ENCODE measurements at places on chromosomes 12 and 14.

DNA sequence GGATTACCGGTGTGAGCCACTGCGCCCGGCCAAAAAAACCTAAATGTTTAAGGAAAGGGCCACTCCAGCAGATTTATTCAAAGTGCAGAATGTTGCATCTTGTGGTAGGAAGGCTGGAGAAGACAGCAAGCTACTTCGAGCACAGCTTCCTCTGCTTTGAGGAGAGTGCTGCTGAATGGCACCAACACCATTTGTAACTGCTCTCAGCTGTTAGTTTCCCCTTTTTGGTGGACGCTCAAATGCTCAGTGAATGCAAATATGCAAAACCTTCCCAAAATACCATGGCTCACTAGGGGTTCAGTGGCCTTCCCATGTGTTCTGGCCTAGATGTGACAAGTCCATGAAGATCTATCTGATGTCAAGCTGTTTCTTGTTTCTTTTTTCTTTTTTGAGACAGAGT is 2.9 kb upstream of the TDRD9 start:
- no peak for DNase-seq

DNA sequence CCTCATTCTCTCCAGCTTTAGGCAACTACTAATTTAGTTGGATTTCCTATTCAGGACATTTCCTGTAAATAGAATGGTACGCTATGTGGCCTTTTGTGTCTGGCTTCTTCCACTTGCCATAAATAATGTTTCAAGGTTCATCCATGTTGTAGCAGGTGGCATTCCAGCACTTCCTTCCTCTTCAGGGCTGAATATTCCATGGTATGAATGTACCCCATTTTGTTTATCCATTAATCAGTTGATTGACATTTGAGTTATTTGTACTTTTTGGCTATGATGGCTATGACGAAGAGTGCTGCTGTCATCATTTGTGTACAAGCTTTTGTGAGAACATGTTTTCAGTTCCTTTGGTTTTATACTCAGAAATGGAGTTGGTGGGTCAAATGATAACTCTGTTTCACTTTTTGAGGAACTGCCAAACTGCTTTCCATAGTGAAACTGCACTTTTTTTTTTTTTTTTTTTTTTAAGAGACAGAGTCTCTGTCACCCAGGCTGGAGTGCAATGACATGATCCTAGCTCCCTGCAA is 6.5 kb upstream of the CDK2AP1 start:
- DNase-seq, result no peak

DNA sequence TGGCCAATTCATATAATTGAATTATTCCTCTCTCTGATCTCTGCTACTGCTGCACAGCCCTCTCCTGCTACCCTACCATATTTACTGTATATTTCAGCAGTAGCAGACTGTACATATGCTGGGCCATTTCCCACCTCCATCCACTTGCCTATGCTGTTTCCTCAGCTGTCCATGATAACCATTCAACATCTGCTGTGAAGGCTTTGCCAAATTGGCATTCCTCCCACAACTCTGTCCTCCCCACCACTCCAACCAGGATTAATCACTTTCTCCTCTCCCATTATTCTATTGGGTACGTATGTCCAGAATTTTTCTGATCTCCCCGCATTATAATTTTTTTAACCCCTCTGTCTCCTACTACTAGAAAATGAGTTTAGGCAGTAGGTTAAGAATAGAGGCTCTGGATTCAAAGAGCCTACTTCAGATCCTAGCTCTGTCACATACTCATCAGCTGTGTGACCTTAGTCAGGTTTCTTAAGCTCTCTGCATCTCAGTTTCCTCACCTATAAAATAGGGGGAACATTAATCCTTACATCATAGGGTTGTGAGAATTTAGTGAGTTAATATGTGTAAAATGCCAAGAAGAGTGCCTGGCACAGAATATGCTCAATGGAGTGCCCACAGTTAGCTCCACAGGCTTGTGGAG is 123.3 kb downstream of the KICS2 start:
- no peak for DNase-seq

DNA sequence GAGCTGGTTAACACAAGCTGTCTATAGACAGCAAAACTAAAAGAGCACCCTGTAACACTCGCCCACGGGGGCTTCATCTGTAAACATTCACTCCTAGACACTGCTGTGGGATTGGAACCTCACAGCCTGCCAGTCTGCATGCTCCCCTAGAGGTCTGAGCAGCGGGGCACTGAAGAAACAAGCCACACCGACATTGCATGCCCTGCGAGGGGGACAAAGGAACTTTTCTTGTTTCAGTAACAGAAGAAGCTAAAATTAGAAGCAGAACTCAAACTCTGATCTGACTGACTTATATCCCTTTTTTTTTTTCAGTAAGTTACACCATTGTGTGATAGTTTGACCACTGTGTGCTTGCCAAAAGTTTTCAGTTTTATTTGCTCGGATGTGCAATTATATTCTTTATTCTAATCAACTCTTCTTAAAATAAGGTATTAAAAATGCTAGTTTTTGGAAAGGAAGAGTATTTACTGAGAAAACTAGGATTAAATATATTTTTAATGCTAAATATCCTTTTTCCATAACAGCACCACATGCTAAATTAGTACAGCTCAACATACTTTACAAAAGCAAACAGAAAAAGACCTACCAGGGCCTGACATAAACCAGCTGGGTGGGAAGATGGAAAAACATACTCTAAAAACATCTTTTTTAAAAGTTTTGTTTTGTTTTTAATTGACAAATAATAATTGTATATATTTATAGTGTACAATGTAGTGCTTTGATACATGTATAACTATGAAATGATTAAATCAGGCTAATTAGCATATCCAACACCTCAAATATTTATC is 100.2 kb downstream of the EPS8 start:
- DNase-seq, result no peak

- no peak for DNase-seq
Measured at GRCh38 chr14:33508126-33509062, 442.5 kb downstream of the EGLN3 start.

DNA sequence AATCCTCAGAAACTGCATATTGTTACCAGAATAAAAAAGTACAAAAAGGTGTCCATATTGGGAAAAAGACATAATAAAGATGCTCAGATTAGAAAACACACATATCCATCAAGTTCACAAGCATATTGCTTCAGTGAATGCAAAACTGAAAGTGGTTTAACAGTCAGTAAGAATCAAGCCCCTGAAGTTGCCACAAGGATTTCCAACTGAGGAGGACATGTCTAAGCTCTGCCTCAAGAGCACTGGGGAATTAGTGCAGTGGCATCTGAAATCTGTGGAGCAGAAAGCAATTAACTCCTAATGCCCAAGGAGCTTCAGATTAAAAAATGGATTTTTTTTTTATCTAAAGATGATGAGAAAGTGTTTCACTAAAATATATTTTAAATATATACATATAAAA is 113.2 kb downstream of the DENND5B start:
- no peak for DNase-seq

GRCh38 chr12:68470664-68471328 is 138.6 kb upstream of the MDM1 start:
- DNase-seq, result no peak

GRCh38 chr12:112381406-112381882 is 787 bp downstream of the HECTD4 start:
- peak; percentile 72 for DNase-seq

GRCh38 chr12:32921397-32921796 is 24.8 kb upstream of the PKP2 start:
- no peak for DNase-seq

GRCh38 chr14:102116361-102117180 is 23.1 kb upstream of the WDR20 start:
- no peak for DNase-seq

DNA sequence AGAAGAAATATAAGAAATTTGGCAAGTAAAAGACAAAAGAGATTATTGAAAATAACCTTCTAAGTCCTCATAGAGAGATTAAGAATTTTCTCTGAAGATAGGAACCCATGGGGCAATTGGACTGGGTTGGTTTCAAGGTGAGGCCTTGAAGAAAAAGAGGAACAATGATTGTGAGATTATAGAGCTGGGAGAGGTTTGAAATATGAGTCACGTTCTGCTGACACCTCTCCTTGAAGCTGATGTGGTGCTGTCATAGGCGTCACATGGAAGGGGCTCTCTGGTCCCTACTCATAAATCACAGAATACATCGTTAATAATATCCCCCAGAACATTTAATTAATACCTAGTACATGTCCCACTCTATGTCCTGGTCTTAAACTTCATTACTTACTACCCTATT is 227.6 kb upstream of the PDE3A start:
- DNase-seq, result no peak

DNA sequence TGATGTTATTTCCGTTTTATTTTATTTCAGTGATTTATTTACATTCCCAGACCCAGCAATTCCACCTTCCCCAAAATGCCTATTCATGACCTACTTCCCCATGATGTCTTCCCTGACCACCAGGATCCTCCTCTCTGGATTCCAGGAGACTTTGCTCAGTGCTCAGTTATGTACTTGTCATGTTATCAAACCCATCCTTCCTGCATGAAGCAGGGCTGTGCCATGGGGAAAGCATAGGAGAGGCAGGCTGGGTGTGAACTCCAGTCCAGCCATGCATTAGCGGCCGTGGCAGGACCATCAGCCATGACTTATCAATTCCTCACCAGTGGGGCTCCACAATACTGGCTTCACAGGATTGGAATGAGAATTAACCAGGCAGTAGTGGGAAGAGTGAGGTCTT is 57.8 kb downstream of the B4GALNT3 start:
- DNase-seq, result no peak

DNA sequence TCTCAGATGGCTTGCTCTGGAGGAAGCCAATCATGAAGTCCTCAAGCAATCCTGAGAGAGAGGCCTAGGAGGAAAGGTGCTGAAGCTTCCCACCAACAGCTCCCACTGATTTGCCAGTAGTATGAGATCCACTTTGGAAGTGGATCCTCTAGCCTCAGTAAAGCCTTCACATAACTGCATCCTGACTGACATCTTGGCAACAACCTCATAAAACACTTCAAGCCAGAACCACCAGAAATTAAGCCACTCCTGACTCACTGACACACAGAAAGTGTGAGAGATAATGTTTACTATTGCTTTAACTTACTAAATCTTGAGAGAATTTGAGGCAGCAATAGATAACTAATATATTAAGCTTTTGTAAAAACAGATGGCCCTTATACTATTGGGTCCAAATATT is 11.7 kb upstream of the TMX1 start:
- DNase-seq, result no peak

GRCh38 chr14:68446243-68447040 is 346.4 kb downstream of the ZFP36L1 start:
- DNase-seq, result no peak

DNA sequence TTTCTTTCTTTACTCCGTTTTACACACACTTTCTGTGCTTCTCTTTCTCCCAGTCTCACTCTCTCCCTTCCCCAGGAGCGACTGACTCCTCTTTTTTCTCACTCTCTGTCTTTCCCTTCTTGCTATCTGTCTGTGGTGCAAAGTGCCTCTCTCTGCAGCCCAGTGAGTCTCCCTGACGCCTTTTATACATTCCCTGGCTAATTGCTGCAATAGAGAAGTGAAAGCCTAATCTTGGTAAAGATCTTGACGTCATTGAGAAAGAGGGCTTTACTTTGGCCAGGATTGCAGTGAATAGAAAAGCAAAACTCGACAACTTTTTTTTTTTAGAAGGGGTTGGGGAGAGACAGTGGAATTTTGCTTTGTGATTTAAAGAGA is 706 bp upstream of the DIO2 start:
- DNase-seq, result no peak

DNA sequence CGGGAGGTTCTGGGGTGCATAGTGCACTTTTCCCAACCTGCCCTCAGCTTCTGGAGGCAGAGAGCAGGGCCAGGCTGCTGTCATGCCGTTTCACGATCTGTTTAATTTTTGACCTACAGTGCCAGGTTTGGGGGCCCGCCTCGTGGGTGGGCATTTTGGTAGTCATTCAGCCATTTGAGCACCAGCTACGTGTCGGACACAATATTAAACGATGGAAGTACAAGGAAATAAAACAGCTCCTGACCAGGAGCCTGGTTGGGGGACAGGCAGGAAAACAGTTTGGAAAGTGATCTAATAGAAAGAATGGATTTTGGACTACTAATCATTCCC is 708 bp downstream of the FNTB start:
- DNase-seq, result no peak

DNA sequence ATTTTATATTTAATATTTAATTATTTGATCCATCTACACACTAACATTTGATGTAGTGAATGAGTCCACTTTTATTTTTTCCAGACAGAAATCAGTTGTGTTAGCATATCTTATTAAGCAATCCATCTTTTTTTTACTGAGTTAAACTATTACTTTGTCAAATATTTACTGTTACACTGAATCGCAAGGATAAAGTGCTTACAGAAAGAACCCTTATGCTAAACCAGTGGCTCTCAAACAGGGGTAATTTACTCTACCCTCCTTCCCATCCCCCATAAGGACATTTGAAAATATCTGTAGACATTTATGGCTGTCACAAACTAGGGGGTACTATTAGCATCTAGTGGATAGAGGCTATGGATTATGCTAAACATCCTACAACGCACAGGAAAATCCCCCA is 508.2 kb downstream of the C12orf50 start:
- no peak for DNase-seq

DNA sequence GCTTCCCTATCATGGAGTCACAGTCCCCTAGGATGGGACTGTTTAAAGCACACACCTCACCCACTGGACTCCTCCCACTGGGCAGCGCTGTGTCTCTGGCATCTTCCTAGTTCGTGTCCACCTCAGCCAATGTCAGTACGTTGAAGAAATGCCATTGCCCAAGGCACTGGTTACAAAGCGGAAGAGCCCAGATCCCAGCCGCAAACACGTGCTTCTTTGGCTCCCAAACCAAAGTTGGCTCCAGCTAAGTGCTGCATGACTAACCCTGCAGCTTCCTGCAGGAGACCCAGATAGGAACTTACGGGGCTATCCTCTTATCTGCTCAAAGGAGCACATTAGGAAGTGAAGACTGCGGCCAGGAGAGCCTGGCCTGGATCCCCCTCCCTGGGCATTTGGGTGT is 9.3 kb downstream of the SYNE3 start:
- peak; percentile 86 for DNase-seq

DNA sequence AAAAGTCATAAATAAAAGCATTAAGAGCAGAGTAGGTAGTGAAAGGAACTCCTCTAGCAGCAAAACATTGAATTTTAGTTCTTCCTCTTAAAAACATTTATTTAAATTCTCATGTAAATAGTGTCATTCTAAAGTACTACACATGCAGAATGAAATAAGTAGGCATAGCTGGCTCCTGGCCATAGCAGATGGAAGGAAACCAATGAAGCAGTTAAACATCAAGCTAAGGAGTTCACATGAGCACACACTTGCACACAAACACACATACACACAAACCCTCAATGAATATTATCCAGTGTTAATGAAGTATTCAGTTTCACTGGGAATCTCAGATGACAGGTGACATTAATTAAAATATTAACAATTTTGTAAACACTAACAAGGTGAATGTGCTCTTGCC is 69.3 kb downstream of the SLC35F4 start:
- DNase-seq, result no peak

DNA sequence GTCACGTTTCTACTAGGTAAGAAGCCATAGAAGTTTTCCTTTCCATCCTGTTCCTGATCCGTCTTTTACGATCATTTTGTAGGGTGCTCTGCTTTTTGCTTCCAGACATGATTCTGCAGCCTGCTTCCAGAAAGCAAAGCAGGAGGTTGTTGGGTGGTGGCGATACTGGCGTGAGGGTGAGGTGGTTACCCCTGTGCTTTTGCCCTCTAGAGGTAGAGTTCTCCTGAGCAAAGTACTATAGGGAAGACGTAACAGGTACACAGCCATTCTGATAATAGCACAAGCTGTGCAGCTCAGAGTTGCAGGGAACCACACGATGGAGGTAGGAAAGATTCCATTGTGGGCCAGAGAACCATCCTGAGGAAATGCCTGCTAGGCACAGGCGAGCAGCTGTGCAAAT is 186.0 kb downstream of the PAH start:
- DNase-seq, result no peak

- DNase-seq, result no peak
Measured at GRCh38 chr14:90720336-90720735, 95.9 kb downstream of the TTC7B start.
